ENCODE measurements at places on chromosomes 13 and 19. TPM values are rescaled to one million over a fixed set of nuclear protein-coding genes. Genes with fewer than 3 reads are reported as not detected.

STARD13 gene
- 26.8 TPM for total RNA-seq

SIGLECL1 gene
- not detected for total RNA-seq

- DNase-seq: peak; percentile 56
Measured at GRCh38 chr19:4715529-4716221, 8.0 kb downstream of the DPP9 start.

- no peak for DNase-seq
Measured at GRCh38 chr13:29439601-29440388, 155.7 kb downstream of the SLC7A1 start.

GRCh38 chr13:28401303-28402056, 93.4 kb downstream of the FLT1 start:
- DNase-seq: no peak

N4BP2L2 gene
- total RNA-seq: 126 TPM

DNA sequence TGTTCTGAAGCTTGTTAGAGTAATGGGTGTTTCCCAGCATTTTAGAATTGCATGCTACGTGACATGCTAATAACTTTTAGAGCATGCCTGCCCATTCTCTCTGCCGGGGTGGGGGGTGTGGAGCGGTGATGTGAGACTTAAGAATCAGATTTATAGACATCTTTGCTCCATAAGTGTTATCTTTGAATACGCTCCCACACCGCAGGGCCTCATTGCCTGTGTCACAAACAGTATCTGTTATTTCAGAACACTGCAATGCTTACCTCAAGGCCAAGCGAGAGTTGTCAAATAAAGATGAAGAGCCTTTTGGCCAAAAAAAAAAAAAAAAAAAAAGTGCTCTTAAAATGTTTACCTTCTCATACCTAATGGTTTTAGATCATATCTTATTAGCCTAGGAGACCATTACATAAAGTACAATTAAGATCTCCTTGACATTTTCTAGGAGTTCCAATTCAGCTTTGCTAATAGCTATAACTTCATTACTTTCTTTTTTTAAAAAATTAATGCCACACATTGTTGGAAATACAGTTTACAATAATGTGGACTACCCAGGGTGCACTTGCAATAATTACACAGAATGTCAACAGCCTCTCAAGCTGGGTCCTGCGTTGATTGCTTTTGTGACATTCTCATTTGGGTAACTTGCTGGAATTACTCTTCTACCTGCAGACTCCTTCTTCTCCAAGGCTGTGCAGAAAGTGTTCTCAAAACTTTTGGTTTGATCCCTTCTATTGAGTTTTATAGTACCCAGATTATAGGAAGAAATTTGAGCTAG, 525.3 kb downstream of the KLF12 start:
- DNase-seq: no peak

GRCh38 chr19:45865269-45865948, 1.3 kb downstream of the FOXA3 start:
- DNase-seq: no peak

DNA sequence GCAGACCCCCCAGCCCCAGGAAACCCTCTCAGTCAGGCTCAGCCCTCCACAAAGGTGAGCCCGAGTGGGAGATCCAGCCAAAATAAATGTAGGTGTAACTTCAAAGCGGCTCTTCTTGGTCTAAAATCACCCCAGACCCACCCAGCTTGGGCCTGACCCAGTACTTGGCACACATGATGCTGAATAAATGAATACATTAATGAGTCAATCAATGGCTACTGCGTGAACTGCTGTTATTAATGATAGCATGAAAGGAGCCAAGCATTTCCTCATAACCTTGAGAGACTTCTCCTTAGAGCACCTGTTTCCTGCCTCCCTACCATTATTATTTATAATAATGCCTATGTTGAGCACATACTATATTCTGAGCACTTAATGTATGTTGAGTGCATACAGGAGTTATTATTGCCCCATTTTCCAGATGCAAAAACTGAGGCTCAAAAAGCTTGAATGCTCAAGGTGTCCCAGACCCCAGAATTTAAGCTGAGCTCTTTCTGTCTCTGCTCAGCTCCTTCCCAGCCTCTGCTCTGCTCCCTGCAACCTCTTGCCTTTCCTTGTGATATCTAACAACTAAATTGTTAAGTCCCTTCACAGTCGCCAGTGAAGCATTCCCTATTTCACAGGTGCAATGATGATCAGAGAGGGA, 4.3 kb downstream of the NOTCH3 start:
- DNase-seq: no peak

DNA sequence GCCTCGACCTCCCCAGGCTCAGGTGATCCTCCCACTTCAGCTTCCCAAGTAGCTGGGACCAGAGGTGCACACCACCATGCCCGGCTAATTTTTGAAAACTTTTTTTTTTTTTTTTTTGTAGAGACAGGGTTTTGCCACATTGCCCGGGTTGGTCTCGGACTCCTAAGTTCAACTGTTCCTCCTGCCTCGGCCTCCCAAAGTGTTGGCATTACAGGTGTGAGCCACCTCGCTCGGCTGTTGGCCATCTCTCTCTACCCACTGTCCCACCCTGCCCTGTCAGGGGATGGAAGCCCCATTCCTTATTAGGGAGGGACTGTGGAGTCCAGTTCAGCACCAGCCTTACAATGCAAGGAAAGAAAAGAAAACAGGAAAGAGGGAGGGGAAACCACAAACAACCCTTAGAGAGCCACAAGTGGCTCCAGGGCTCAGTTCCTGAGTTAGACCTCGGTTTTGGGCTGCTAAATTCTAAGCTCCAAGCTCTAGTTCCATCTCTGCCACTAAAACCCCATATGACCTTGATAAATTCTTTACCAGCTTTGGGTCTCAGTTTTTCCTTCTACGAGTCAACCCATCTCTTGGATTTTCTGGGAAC, 31.7 kb downstream of the ACTL9 start:
- no peak for DNase-seq

LIN7B gene
- 14.9 TPM for total RNA-seq

DNA sequence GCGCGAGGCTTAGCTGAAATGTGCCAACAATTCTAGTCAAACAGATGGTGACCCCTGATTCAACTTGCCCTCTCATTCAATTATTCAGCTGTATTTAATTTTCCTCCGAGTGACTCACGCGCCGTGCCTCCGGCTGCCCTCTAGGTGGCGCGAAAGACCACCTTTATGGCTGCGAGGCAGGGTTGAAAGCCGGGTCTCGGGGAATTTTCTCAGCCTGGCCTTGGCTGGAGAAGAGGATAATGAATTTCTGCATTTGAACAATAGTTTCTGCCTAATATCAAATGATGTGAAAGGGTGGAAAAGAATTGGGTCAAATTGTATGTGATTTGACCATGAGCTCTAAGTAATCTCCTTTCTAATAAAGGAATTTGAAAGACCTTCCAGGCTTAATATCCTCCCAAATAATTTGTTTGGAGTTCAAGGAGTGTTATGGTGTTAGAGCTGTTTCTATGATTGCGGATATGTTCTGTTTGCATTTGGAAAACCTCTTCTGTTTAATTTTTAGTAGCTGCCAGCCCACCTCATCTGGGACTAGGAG, 310.9 kb downstream of the ZNF536 start:
- DNase-seq: peak; percentile 69

GRCh38 chr13:113084094-113084942, 21.3 kb upstream of the F7 start:
- no peak for DNase-seq

- DNase-seq: no peak
Measured at GRCh38 chr13:76213423-76213904, 577.3 kb downstream of the LMO7 start.

- DNase-seq: no peak
Measured at GRCh38 chr13:100671389-100672182, 3.0 kb downstream of the TMTC4 start.

DNA sequence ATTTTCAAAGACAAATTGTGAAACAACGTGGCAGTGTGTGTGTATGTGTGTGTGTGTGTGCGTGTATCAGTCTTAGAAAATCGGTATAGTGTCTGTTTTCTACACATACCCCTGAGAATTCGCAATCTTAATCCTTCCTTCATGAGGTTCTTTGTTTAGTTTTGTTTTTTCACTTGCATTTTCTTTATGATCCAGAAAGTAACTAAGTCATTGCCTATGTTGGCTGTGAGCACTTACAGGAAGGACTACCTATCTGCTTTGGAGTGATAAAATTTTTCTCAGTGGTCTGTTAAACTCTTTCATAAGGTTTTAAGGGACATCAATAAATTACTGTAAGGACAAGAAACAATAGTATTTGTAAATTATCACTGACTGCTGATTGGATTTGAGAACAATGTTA, 1587.1 kb downstream of the PCDH9 start:
- DNase-seq: no peak

CILP2 gene
- total RNA-seq: 0.71 TPM

ZNF575 gene
- 1.6 TPM for total RNA-seq

- DNase-seq: no peak
Measured at GRCh38 chr13:60491531-60491930, 94.5 kb downstream of the TDRD3 start.

GRCh38 chr19:13981467-13981866, 24.7 kb downstream of the RFX1 start:
- no peak for DNase-seq

GRCh38 chr13:31997641-31998040, 33.9 kb upstream of the FRY start:
- no peak for DNase-seq

DNA sequence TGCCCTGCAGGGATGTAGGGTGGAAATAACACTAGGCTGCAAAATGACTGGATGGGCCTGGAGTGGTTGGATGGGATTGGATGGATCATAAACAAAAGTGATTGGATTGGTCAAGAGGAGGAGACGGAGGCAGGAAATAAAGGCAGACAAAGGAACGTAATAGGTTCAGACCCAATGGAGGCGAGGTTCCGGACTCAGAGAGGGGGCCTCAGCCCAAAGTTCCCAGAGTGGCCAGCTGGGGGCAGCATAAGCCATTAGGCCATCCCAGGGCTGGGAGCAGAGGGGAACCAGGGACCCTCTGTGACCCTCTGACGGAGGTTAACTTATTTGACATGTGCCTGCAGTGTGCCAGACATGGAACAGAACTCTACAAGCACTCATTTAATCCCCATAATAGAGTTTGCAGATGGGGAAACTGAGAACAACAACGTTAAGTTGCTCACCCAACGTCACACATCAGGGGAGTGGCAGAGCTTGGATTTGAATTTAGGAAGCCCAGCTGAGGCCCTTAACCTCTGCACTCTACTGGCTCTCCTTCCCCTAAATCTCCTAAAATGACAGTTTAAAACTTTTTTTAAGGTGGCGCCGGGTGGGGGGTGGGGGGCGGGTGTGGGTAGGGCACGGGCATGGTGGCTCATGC, 15.3 kb upstream of the MAP1S start:
- peak; percentile 51 for DNase-seq

ZNF253 gene
- total RNA-seq: 8.2 TPM

ZNF799 gene
- total RNA-seq: 2.4 TPM

DNA sequence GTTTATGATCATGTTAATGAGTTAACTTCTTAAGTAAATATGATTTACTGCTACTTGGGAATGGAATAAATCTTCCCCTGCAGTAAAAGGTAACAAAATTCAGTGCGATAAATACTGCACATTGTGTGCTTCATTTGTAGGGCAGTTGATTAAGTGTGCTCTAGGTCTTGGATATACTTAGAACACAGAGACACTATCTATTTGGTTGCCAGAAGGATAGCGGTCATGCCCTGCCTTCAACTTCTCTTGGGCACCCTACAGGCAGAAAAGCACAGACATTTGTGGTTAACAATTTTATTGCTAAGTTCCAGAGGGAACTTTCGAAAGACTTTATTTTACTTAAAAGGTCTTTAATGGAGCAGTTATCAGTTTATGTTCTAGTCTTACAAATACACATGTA, 605.8 kb downstream of the PCDH9 start:
- DNase-seq: no peak
